NCI-H146 (cell line): ENCODE measurements at places on chromosomes 4 and X.

DNA sequence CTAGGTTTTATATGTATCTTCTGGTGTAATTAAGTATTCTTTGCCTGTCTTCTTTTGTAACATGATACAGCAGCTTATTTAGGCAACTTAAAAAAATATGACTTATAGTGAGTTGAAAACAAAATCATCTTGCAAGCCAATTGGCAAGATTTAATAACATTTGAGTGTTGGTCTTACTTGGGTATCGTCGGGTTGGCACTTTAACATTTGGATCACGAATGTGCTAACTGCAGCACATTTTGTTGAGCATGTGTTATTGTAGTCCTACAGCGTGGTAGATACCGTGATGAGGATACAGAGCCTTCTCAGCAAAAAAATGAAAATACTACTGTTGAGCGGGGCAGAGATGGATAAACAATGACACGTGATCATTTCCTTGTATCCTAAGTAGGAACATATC lies 295.3 kb downstream of the ARHGAP10 start:
- DNase-seq: no peak

DNA sequence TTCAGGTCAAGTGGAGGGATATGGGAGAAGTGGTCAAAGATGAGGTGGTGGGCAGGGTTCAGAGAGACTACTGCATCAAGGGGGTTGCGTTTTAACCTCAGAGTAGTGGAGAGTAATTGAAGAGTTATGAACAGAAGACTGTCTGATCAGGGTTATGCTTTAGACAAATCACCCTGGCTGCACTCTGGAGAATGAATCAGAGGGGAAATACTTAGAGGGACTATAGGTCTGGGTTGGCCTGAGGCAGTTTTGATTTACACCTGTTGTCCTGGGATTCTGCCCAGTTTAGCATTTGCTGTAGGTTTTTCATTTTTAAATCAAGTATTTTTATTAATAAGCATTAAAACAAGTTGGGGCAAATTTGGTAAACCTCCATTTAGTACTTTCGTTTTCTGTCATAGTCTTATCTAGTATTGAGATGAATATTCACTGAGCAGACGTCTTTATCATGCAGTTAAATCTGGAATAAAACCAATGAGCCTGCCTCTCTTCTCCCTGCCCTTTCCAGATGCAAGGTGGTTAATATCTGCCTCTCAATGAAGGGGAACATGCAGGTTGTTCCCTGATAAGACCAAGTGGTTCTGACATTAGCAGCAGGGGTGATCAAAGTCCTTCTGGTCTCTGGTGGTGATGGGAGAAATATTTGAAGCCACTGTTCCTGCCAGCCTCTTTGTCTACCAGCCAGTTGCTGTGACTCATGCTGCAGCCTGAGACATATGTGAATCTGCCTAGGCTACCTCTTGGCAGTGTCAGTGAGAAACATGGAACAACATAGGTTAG lies 116.0 kb upstream of the RPS6KA3 start:
- DNase-seq: peak; percentile 63

DNA sequence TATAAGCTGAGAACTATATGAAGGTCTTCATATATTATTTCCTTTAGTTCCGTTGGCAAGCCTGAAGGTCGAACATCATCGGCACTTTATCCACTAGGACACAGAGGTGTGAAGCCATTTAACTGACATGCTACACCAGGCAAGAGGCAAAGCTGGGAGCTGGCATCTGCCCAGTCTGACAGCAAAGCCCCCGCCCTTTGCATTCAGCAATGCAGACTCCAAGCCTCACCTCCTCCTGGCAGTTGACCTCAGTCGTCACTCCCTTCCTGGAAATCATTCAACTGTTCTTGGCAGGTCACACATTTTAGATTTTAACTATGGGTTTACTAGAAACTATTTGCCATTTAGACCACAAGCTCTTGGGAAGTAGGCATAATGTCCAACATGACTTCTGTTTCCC lies 135.8 kb upstream of the FRG1 start:
- no peak for DNase-seq

GRCh38 chrX:13334491-13334890 lies 14.6 kb upstream of the ATXN3L start:
- DNase-seq: no peak

DNA sequence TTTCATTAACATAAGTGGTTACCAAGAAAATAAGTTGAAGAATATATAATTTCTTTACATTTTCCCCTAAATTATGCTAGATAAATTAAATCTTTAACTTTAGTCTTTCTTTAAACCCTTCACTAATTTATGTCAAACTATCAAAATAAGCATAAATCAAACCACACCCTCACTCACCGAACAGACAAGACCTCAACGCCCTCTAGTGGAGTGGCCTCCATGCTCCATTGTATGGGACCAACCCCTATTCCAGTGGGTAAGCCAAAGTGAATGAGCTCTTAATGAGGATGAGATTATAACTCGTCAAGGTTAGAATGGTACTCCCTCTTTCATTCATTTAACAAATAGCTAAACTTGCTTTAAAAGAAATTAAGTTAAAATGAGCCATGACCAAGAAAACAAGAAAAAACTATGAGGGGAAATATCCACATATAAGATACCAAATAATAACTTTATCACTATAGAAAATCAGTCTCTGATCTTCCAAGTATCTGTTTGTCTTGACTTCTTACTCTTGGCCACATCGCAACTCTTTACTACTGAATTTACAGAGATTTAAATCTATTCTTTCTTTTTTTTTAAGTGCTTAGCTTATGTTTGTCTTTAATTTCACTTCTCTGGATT lies 15.6 kb upstream of the BBS12 start:
- DNase-seq: peak; percentile 34

GRCh38 chrX:39327255-39327654 lies 526.0 kb downstream of the MID1IP1 start:
- no peak for DNase-seq
